A549 treated with RU486 at 1 μM for 4 hours (cell line): ENCODE measurements at places on chromosomes 6 and 20. TPM values are rescaled to one million over a fixed set of nuclear protein-coding genes. Genes with fewer than 3 reads are reported as not detected.

Gene KCNK17
- not detected in 5 replicates for total RNA-seq

Gene LGSN
- total RNA-seq = 2.7 to 3.8 TPM (median 3.2 TPM) in 5 replicates

Gene CRYBG1
- total RNA-seq = 0.27 to 1.0 TPM (median 0.72 TPM) in 5 replicates

Gene OPRL1
- 0.43 to 0.89 TPM (median 0.61 TPM) in 5 replicates for total RNA-seq

Gene ASF1A
- total RNA-seq = 9.2 to 13.2 TPM (median 9.9 TPM) in 5 replicates

Gene KIAA0408
- 5.3 to 8.3 TPM (median 5.9 TPM) in 5 replicates for total RNA-seq

Gene CDSN
- not detected in 5 replicates for total RNA-seq

Gene MYL9
- total RNA-seq = 14.8 to 28.9 TPM (median 19.9 TPM) in 5 replicates

Gene C6orf58
- 0.13 to 0.33 TPM (median 0.13 TPM) in 3 of 5 replicates, not detected in the others for total RNA-seq

Gene TGM6
- total RNA-seq = not detected in 5 replicates

Gene ZFP57
- total RNA-seq = not detected in 5 replicates

Gene ADGRB3
- not detected in 5 replicates for total RNA-seq

Gene SYTL3
- total RNA-seq = 0.86 to 1.3 TPM (median 1.2 TPM) in 5 replicates

Gene RWDD2A
- total RNA-seq = 0.97 to 2.1 TPM (median 1.6 TPM) in 5 replicates

Gene SIRPD
- total RNA-seq = not detected in 5 replicates

Gene ZNF391
- total RNA-seq = 0.17 to 0.38 TPM (median 0.27 TPM) in 5 replicates

Gene MDFI
- total RNA-seq = 0.55 to 0.85 TPM (median 0.74 TPM) in 5 replicates

Gene PAX1
- total RNA-seq = 0.01 TPM in 1 of 5 replicates, not detected in the others

Gene C20orf144
- 0.07 to 0.13 TPM (median 0.09 TPM) in 4 of 5 replicates, not detected in the other for total RNA-seq

Gene SLC4A11
- 5.7 to 7.8 TPM (median 7.0 TPM) in 5 replicates for total RNA-seq

Gene ECI2
- total RNA-seq = 52.8 to 77.9 TPM (median 58.8 TPM) in 5 replicates

Gene NRSN2
- 54.0 to 68.2 TPM (median 62.2 TPM) in 5 replicates for total RNA-seq

Gene IYD
- total RNA-seq = not detected in 5 replicates

Gene ABHD16B
- total RNA-seq = not detected in 5 replicates

Gene TMEM217
- 0.80 to 1.1 TPM (median 0.97 TPM) in 5 replicates for total RNA-seq

Gene EEF1A2
- total RNA-seq = 134 to 157 TPM (median 155 TPM) in 5 replicates

Gene RIPPLY2
- 0.46 to 0.91 TPM (median 0.84 TPM) in 3 of 5 replicates, not detected in the others for total RNA-seq

Gene PRSS16
- total RNA-seq = 2.7 to 3.8 TPM (median 2.8 TPM) in 5 replicates

Gene MLN
- total RNA-seq = not detected in 5 replicates

Gene RSPO3
- total RNA-seq = 86.4 to 127 TPM (median 99.4 TPM) in 5 replicates

Gene SYNDIG1
- total RNA-seq = 1.2 to 2.7 TPM (median 1.8 TPM) in 5 replicates

Gene ECT2L
- total RNA-seq = not detected in 5 replicates

Gene TPD52L2
- total RNA-seq = 119 to 131 TPM (median 126 TPM) in 5 replicates

Gene NOX3
- total RNA-seq = not detected in 5 replicates

Gene KIF25
- 0.14 TPM in 1 of 5 replicates, not detected in the others for total RNA-seq

Gene TCF15
- not detected in 5 replicates for total RNA-seq

Gene TRDN
- not detected in 5 replicates for total RNA-seq

Gene TRERF1
- 5.3 to 8.8 TPM (median 7.4 TPM) in 5 replicates for total RNA-seq

Gene SLC52A3
- 0.34 to 0.69 TPM (median 0.55 TPM) in 5 replicates for total RNA-seq

Gene TSHZ2
- not detected in 5 replicates for total RNA-seq

Gene LINC00237
- total RNA-seq = not detected in 5 replicates

Gene NOTCH4
- total RNA-seq = 0.22 to 0.73 TPM (median 0.46 TPM) in 5 replicates

Gene EHMT2
- 22.5 to 32.0 TPM (median 30.5 TPM) in 5 replicates for total RNA-seq

Gene TCFL5
- total RNA-seq = 3.5 to 4.9 TPM (median 4.8 TPM) in 5 replicates

Gene BPIFB1
- 0.13 to 0.19 TPM in 2 of 5 replicates, not detected in the others for total RNA-seq

Gene HTR1B
- 0.07 to 0.09 TPM in 2 of 5 replicates, not detected in the others for total RNA-seq

Gene PCMT1
- total RNA-seq = 84.5 to 93.1 TPM (median 88.8 TPM) in 5 replicates

Gene CTNNBL1
- 58.0 to 85.3 TPM (median 64.1 TPM) in 5 replicates for total RNA-seq

Gene VIP
- total RNA-seq = not detected in 5 replicates

Gene DXO
- 11.0 to 14.3 TPM (median 11.9 TPM) in 5 replicates for total RNA-seq
